ENCODE measurements at places on chromosomes 6 and 20. TPM values are rescaled to one million over a fixed set of nuclear protein-coding genes. Genes with fewer than 3 reads are reported as not detected.

- no peak for DNase-seq
These were observed 329.7 kb downstream of the BTBD9 start for GRCh38 chr6:38310061-38310460.

- DNase-seq: no peak
These were observed 502.9 kb upstream of the NOX3 start for GRCh38 chr6:155958550-155958949.

The TFAP2C gene
- total RNA-seq: not detected

DNA sequence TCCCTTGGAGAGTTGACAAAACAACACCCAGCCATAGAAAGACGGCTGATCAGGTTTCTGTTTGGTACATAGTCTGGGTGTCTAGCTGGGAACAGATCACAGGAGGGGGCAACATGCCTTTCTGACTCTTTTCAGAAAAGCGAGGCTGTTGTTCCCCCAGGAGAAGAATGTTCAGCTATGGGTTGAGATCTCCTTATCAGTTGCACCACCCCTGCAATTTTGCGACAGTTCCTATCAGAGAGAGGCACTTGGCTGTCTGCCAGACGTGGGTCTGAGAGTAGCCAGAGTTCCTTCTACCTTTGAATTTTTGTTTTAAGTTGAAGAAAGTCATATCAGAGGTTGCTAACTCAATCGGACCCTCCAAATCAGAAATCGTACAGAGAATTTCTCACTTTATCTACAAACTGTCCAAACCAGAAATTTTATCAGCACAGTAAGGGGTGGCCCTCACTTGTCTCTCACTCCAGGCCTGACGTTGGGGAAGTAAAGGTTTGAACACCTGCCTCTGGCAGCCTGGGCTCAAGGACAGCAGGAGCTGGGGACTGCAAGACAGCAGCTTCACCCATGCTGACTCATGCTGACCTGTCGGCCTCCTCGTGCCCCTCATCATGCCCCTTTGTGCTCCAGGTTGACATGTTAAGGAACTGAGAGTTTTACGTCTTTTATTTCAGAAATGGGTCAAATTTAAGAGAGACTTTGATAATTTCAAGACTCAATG, 42.3 kb downstream of the TMC2 start:
- no peak for DNase-seq

The CPNE5 gene
- 0.33 TPM for total RNA-seq

- DNase-seq: no peak
These were observed 107.9 kb upstream of the FLRT3 start for GRCh38 chr20:14445310-14445709.
